Left lobe of liver (tissue), 2 donors: ENCODE measurements at places on chromosomes 2 and 18.

- no peak for DNase-seq
Observed at GRCh38 chr2:238291550-238292281, 3.3 kb upstream of the PER2 start.

GRCh38 chr2:66691031-66691965 is 256.4 kb downstream of the MEIS1 start:
- DNase-seq, result no peak

- no peak for DNase-seq
Observed at GRCh38 chr2:107002735-107003134, 116.8 kb upstream of the ST6GAL2 start.

GRCh38 chr2:135586148-135586547 is 54.9 kb downstream of the R3HDM1 start:
- DNase-seq, result no peak

DNA sequence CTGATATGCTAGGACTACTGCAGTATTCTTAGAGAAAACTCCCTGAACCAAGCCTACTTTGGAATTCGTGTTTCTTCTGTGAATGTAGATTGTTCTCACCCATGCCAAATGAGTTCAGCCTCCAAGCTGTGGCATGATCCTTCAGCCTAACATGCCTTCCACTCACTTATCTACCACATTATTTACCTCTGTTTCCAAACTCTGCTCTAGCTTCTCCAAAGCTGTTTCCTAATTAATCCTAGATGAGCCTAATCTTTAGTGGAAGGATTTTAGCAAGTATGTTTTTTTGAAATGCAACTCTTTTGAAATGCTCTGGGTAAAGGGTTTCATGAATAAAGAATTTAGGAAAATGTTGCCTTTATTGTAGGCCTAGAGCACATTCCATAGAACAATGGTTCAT is 152.9 kb upstream of the MMADHC start:
- DNase-seq, result no peak

- DNase-seq, result peak; percentile 16
Observed at GRCh38 chr2:62227386-62228075, 31.6 kb downstream of the B3GNT2 start.

DNA sequence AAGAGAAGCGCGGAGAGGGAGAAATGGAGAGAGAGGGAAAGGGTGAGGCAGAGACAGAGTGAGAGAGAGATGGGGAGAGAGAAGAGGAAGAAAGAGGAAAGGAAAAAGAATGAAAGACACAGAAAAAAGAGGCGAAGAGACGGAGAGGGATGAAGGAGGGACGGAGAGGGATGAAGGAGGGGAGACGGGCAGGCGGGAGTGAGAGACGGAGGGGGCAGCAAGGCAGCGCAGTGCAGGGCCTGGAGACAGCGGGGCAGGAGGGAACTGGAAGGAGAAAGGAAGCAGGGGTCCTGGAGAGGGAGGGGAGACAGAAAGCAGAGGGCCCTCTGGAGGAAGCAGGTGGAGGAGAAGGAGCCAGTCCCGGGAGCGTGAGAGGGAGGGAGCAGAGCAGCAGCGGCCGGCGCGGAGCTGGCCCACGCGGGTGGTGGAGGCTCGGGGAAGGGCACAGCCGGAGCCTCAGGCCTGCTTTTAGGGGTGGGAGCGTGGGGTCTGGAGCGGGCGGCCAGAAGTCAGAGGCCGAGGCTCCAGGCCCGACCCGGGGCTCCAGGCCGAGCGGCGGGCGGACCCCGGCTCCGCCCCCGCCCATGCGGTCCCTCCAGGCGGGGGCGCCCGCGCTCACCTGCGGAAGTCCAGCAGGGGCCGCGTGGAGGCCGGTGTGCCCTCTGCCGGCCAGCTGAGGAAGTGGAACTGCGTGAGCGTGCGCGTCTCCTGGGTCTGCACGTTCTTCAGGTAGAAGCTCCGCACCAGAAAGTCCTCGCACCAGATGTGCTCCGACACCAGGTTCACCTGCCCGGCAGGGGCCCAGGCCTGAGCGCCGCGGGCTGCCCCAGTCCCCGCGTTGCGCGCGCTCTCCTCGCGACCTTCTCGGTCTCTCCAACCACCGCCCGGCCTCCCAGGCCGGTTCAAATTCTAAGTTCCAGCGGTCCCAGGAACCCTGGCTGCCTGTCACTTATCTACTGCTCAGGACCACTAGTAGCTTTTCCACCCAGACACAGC is 14.5 kb downstream of the PTPRN start:
- DNase-seq, result peak; percentile 91

GRCh38 chr2:241320394-241320793 is 4.7 kb downstream of the SEPTIN2 start:
- DNase-seq, result no peak

DNA sequence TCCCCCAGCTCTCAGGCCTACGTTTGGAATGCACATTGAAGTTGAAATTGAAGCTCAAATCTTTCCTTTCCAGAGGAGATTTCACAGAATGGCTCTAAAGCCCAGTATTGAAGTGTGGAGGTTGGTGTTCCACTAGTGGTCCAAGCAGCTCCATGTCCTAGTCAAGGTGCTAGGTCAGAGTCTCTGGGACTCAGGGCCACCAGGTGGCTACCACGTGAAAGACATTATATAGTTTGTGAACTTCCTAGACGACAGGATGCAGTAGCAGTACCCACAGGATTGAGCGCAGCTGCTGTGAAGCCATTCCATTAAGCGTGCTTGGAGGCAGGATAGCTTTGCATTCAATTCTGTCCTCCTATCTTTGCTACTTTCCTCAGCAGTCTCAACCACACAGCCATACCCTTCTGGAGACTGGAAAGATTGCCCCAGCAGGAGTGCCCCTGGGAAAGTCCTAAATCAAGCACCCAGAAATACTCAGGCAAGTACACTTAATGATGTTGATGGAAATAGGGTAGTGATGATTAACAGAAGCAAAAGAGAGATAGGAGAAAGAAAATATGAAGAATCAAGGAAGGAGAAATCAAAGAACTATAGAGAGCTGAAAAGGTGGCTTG is 4.7 kb upstream of the TGFA start:
- no peak for DNase-seq

DNA sequence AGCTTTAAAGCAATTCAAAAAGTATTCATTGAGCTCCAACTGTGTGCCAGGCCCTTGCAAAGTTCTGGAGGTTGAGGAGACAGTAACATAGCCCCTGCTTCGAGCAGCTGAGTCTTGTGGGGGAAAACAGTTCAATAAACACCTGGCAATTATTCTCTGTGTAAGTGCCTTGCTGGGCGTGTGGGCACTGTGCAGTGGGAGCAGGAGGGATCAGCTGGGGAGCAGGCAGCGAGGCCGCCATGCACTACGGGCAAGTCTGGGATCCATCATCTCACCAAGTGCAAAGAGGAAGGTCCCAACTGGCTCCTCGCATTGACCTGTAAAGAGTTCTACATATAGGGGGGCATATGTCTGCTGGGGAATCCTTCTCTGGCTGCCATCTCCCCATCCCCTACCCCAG is 342.2 kb upstream of the HS6ST1 start:
- peak; percentile 19 for DNase-seq

- DNase-seq, result no peak
Observed at GRCh38 chr2:174635015-174635593, 37.5 kb upstream of the WIPF1 start.

DNA sequence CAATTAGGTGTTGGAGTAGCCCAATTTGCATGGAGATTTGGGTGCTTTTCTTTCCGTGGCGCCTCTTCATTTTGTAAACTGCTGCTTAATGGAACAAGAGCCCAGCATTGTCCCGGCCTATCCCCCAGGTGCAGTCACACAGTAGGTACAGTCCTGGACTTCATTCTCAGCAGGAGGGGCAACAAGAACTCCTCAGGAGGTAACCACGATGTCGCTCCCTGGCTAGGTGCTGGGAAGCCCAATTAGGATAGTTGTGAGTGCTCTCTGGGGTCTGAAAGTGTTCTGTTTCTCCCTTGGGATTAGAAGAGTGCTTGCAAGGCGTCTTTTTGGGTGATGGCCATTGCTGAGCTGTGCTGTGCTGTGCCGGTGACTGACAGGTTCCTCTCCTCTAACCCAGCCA is 53.8 kb downstream of the CABLES1 start:
- DNase-seq, result no peak

DNA sequence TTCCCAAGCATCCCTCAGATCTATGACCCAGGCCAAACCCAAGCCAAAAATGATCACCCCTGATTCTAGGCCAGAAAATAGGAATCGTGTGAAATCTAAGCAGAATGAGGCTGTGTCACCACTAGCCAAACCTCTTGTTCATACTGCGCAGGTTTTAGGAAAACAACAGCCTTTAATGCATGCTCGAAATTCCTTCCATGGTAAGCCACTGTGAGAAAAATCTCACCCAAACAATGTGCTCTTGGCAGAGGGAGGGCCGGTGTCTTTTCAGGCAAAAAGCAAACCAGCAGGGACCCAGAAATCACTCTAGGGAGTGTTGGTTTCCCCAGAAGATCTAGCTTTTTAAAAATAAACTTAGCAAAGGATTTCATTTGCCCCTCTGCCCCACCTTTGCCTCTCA is 71.2 kb upstream of the FOSL2 start:
- no peak for DNase-seq

- peak; percentile 16 for DNase-seq
Observed at GRCh38 chr2:98907966-98908905, 27.8 kb downstream of the CRACDL start.

DNA sequence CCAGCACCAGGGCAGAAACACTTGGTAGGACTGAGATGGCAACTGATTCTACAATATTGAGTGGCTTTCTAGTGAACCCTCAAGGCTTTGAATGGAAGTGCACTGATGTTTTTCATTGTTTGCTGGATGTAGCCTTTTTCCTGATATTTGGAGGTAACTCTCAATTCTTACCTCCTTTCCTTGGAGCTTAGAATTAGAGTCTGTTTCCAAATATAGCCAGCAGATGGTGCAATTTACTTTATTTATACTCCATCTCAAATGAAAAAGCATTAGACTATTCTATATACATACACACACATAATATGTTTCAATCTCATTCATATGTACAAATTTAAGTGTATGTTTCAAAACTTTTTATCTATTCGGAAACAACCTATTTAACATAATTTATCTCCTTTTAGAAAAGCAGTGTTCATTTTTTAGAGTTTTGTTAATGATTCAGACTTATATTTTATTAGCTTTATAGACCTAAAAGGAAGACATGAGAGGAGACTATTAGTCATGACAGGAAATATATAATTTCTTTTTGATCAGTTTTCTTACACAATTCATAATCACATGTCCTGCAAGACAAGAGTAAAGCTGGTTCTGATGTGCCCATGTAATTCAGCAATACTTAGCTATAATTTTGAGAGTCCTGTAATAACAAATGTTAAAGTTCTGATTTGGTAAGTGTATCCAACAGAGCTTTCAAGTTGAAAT is 124.8 kb downstream of the NUP35 start:
- no peak for DNase-seq

GRCh38 chr2:637406-637776 is 39.8 kb downstream of the TMEM18 start:
- DNase-seq, result no peak

- no peak for DNase-seq
Observed at GRCh38 chr2:69335311-69335710, 51.7 kb downstream of the GFPT1 start.

GRCh38 chr2:110114831-110115255 is 779 bp downstream of the MALL start:
- DNase-seq, result no peak

DNA sequence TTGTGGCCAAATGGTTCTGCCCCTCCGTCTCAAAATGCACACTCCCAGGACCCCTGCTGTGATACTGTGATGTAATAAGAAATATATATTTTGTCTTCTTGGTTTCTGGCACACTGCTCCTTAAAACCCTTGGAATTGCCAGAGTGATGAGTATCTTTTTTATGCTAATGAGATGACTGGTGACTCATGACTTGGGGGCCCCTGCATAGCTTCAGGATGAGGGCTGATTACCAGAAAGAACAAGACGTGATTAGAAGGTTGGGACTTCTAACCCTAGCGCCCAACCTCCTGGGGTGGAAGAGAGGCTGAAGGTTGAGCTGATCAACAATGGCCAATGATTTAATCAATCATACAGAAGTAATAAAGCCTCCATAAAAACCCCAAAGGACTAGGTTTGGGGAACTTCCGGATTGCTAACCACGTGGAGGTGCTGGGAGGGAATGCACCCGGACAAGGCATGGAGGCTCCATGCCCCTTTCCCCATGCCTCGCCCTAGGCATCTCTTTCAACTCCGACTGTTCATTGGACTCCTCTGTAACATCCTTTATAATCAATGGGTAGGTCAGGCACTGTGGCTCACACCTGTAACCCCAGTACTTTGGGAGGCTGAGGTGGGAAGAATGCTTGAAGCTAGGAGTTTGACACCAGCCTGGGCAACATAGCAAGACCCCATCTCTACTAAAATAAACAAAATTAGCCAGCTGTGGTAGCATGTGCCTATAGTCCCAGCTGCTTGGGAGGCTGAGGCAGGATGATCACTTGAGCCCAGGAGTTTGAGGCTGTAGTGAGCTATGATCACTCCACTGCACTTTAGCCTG is 89.1 kb downstream of the HS1BP3 start:
- no peak for DNase-seq

GRCh38 chr2:104443145-104443544 is 410.8 kb upstream of the POU3F3 start:
- no peak for DNase-seq
